ENCODE measurements at places on chromosomes 3 and 15. TPM values are rescaled to one million over a fixed set of nuclear protein-coding genes. Genes with fewer than 3 reads are reported as not detected.
A peak's percentile ranks its signal among the peaks of the same experiment; 100 is the strongest.

DNA sequence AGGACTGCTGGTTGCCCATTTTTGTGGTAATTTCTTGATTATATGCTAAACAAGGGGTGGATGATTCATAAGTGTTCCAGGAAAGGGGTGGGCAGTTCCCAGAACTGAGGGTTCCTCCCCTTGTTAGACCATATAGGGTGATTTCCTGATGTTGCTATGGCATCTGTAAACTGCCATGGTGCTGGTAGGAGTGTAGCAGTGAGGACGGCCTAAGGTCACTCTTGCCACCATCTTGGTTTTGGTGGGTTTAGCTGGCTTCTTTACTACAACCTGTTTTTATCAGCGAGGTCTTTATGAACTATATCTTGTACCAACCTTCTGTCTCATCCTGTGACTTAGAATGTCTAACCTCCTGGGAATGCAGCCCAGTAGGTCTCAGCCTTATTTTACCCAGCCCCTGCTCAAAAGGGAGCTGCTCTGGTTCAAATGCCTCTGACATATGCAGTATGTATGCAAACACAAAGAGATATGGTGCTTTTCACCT is 46.2 kb downstream of the C3orf38 start:
- no peak for DNase-seq

CFAP20DC gene
- 0.53 TPM for total RNA-seq

TTLL13 gene
- total RNA-seq: 0.21 TPM

GRCh38 chr15:44023176-44023575 is 171.9 kb downstream of the FRMD5 start:
- DNase-seq: no peak

DNA sequence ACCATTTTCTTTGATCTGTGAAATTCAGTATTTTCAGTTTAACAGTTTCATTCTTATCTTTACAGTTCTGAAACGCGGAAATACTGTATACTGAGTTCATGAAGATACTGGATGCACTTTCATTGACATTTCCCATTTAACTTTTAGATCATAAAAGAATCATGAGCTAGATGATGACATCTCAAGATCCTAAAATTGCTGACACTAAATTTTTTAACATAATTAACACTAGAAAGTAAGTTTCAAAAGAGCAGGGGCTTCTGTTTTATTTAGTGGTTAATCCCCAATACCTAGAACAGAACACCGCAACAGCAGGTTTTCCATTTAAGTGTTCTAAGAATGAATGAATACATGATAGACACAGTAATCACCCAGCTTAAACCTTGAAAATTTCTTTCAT is 54.2 kb downstream of the SHQ1 start:
- DNase-seq: no peak

RAB7A gene
- 62.3 TPM for total RNA-seq

DNA sequence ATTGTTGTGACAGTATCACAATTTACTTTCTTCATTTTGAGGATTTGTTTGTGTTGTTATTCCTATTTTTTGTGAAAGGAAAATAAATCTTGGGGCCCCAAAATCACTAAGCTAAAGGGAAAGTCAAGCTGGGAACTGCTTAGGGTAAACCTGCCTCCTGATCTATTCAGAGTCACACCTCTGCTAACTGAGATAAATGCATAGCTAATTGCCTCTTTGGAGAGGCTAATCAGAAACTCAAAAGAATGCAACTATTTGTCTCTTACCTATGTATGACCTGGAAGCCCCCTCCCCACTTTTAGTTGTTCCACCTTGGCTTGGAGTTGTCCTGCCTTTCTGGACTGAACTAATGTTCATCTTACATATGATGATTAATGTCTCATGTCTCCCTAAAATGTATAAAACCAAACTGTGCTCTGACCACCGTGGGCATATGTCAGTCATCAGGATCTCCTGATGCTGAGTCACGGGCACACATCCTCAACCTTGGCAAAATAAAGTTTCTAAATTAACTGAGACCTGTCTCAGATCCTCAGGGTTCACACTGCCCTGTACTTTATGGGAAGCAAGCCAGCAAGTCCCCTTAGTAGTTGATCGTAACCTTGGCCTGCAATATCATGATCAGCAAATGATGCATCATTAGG is 523.2 kb upstream of the GOLIM4 start:
- no peak for DNase-seq

- DNase-seq: peak; percentile 64
These were observed 86.6 kb downstream of the LINGO1 start for GRCh38 chr15:77546050-77546501.

PCSK6 gene
- 6.6 TPM for total RNA-seq

ROBO2 gene
- 47.1 TPM for total RNA-seq

ISY1 gene
- total RNA-seq: 20.1 TPM

DNA sequence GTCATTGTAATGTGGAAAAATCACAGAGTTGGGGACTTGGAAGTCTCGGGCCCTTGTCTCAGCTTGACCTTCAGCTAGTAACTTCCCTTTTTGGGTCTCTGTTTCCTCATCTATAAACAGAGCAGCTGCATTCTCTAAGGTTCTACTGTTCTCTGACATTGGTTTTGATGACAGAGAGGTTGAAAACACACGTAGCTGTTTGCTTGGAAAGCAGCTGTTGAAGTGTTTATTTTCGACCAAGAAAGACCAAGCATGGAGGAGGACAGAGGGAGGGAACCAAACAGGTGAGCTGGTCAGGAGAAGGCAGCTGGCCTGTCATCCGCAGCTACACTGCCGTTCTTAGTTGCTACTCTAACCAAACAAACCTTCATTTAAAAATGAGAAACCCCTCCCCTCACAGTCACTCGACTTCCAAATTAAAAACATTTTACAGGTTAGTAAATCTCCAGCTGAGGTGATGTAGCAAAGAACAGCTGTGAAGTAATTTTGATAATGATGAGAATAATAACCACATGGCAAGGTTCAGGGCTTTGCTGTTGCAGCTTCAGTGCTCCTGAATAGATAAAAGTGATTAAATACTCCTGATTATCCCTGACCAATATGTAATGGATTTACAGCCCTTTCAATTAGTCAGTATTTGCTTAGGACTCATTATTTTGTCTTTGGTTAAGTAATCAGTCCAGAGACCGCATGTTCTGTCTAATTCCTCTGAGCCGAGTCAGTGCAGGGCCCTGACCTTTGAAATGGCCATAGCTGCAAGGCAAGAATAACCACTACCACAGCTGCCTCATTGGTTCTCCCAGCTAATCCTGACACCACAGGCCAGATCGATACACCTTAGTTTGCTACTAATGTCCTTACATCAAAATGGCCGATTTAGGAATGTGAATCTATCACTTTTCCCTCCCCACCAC is 65.3 kb downstream of the MEIS2 start:
- no peak for DNase-seq

- DNase-seq: no peak
These were observed 178.2 kb upstream of the EOMES start for GRCh38 chr3:27900316-27900715.

- DNase-seq: no peak
These were observed 244.7 kb upstream of the ZPLD1 start for GRCh38 chr3:102189956-102190723.

DNA sequence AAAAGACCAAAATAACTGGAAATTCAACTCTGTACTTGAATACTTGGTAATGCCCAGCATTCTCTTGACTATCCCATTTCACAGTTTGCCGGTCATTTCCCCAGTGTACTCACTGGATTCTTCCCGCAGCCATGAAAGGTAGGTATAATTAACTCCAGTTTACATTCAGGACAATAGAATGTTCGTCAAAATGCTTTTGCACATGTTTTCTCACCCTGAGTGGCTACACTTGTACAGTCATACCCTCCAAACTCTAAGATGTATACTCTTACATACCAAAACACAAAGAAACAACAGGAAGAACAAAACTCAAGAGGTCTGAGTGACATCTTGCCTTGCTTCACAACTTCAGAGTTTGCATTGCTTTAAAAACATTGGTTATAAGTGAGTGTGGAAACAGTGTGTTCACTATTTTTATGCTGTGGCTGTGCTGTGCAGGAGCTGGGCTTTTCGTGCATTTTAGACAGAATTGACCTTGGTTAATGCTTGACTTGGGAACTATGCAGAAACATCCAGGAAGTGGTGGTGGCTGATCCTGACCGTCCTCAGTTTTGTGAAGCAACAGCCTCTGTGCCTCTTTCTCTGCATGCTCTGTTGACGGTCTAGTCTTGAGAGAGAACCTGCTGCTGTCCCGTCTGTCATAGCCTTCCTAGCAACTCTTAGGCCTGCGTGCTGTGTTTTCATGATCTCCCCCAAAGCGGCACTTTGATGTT is 90.5 kb downstream of the IGF1R start:
- DNase-seq: no peak

UPK1B gene
- 1.0 TPM for total RNA-seq

SPATA12 gene
- not detected for total RNA-seq

RASL12 gene
- 7.0 TPM for total RNA-seq

- no peak for DNase-seq
These were observed 1325.8 kb upstream of the ALCAM start for GRCh38 chr3:104040896-104041295.

DNA sequence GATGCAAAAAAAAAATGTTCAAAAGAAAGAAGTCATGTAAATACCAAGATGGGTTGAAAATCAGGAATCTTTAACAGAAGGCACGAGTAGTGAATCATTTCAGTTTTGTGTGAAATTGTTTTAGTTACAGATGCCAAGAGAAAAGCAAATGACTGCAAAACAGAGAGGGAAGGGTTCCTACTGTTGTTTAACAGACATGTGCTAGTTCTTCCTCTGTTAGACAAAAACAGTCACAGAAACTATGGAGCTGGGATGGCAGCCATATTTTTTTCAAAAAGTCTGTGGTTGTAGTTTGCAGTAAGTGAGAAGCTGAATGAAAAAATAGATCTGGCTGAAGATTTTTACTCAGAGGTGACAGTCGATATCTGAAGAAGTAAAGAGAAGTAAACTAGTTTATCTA is 511.9 kb downstream of the ZIC1 start:
- DNase-seq: no peak

- no peak for DNase-seq
These were observed 21.1 kb upstream of the PDE8A start for GRCh38 chr15:84960391-84961113.

DNA sequence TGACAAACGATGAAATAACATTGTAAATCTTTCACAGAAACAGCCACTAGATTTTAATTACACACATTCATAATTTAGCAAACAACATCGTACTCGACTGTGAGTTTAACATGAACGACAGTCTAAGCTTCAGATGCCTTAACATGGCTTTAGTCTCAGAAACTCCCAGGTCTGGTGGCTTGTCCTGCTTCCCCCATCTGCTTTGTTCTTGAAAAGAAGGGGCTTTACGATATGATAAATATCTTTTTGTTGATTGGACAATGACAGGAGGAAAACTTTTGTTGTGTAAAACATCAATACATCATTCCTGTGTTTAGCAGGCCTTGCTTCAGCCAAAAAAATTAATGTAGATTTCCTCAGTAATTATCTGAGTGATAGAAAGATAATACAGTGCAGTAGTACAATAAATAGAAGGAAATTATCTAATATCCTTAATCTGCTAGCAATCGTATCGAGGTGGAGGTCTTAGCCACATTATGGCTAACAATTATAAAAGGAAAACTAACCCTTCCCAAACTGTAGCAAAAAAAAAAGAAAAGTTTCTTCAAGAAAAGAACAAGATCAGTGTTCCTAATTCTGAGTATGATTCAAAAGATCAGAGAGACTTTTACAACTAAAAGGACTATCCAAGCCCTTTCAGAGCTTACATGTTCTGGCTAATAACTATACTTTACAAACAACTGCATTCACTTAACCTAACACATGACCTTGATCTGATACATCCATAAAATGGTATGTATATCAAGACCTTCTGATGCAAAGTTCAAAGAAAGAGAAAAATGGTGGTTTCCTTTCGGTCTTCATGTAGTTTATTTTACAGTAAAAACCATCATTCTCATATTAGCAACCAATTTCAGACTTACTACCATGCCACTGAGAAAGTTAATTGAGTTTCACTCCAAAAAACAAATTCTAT is 535.7 kb downstream of the FOXP1 start:
- DNase-seq: no peak

DNA sequence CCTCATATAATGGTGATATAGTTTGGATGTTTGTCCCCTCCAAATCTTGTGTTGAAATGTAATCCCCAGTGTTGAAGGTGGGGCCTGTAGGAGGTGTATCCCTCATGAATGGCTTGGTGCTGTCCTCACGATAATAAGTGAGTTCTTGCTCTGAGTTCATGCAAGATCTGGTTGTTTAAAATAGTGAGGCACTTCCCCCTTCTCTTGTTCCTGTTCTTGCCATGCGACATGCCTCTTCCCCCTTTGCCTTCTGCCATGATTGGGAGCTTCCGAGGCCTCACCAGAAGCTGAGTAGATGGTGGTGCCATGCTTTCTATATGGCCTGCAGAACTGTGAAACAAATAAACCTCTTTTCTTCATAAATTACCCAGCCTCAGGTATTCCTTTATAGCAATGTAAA is 39.2 kb downstream of the REC114 start:
- no peak for DNase-seq

- DNase-seq: no peak
These were observed 42.2 kb downstream of the CD200 start for GRCh38 chr3:112375117-112375516.

ZNF385D gene
- total RNA-seq: 1.3 TPM

GRCh38 chr3:122365073-122365472 is 18.0 kb downstream of the MIX23 start:
- DNase-seq: no peak

GRCh38 chr3:117399311-117400078 is 689.9 kb downstream of the TUSC7 start:
- DNase-seq: peak; percentile 60

DNA sequence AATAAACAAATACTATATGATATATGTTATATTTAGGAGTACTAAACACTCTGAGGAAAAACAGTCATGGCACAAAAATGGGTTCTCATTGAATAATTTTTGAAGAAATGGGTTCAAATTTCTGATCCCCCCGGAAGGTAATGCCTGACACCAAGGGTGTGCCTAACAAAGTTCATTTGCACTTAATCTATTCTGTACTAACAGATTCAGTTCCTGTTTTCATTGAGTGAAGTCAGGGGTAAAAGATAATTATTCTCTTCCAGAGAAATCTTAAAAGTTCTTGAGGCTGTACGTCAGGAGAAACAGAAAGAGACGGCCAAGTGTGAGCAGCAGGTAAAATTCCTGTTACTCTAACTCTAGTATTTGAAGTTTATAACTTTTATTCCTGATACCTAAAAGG is 34.5 kb upstream of the TMEM42 start:
- DNase-seq: no peak

DNA sequence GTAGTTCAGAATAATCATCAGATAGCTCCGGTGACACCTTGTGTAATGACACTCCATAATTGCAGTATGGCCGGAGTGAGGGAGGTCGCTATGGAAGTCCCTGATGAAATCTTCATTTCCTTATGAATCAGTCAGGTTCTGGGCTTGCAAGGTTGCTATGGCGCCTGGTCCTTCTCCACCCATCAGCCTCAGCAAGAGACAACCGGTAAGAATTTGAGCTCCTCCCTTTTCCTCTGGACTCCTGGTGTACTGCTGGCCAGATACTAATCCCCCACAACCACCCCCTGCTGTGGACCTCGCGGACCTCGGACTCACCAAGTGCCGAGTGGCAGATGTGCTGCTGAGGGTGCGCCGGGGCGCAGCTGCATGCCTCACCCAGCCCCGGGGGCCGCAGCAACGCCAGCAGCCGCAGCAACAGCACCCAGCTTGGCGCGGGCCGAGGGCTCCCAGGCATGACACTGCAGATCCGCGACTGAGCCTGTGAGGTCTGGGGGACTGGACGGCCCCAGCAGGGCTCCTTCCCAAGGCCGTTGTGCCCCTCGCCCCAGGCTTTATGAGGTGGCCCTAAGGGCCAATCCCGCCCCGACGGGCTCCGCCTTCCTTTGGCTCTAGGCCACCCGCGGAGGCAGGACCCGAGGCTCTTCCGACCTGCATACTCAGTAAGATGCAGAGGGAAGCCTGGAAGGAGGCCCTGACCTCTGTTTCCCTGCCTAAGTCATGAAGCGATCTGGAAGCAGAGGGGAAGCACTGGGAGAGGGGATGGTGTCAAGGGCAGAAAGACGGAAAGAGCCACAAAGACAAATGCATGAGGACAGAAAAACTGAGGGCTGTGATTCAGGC is at the start of gene TIMP4:
TSS of gene TIMP4 (minus strand) at position 526 of the 840 bp plus-strand sequence. CDS start at position 454, 72 bp downstream.
- no peak for DNase-seq
